Left renal pelvis (tissue), 4 donors: ENCODE measurements at places on chromosomes 6 and 20.

GRCh38 chr6:81194374-81194773, 558.1 kb downstream of the TENT5A start:
- no peak for DNase-seq

DNA sequence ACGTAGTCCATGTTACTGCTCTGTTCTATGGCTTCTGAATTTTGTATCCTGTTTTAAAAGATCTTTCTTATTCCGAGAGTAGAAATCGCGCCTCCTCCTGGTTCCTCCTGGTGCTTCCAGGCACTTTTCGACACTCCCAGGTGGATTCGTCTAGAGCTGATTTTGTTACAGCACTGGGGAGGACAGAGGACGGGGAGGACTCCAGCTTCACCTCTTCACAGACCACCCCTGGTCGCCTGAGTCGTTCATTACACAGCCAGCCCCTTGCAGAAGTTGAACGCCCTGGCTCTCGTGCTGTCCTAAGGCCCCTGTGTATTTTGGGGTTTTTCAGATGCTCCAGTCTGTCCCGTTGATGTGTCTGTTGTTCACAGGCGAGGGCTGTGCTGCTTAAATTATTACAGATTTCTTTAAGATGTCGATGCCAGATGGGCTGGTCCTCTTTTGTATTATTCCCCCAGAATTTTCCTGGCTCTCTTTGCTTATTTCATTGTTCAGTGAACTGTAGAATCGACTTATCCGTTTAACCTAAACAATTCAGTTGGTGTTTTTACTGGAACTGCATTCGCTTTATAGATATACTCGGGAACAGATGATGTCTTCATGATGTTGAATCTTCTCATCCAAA, 30.5 kb downstream of the COL20A1 start:
- DNase-seq, result no peak

- DNase-seq, result no peak
Measured at GRCh38 chr20:57867181-57867803, 157.5 kb upstream of the PMEPA1 start.

- no peak for DNase-seq
Measured at GRCh38 chr6:132354517-132355167, 46.6 kb downstream of the MOXD1 start.

DNA sequence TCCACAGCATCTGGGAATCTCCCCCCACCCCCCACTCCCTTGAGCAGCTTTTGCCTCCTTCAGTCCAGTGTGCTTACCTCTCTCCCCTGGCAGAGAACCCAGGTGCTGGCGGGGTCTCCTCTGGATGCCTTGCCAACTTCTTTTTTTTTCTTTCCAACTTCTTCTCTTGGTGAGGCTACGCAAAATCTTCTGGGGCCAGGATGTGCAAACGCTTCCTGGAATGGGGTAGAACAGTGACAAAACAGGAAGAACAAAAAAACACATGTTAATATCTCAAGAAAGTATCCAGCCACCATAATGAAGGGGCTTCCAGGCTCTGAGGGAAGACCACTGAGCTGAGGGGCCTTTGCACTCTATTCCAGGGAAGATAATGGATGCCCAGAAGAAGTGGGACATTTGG, 53.9 kb upstream of the DDR1 start:
- no peak for DNase-seq

- DNase-seq, result no peak
Measured at GRCh38 chr6:162055365-162055764, 672.2 kb downstream of the PRKN start.

GRCh38 chr6:167470101-167470835, 145.4 kb downstream of the TTLL2 start:
- DNase-seq, result no peak

DNA sequence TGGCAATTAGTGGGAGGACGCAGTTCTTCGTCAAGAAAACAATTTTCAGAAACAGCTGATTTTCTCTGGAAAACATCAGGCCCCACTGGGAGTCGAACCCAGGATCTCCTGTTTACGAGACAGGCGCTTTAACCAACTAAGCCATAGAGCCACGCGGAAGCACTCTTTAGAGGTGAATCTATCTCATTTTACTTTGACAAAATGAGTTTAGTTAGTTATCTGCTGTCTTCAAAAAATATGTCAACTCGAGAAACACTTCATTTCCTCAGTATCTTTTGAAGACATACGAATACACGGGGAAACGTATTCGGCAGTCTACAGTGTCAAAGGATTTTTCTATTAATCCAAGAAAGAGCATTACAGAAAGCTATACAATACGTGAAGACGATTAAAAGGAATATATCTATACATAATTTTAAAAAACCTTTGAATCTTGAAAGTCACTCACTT, 26.7 kb downstream of the GPX6 start:
- DNase-seq, result no peak

GRCh38 chr6:146153040-146153758, 124.3 kb downstream of the GRM1 start:
- no peak for DNase-seq

DNA sequence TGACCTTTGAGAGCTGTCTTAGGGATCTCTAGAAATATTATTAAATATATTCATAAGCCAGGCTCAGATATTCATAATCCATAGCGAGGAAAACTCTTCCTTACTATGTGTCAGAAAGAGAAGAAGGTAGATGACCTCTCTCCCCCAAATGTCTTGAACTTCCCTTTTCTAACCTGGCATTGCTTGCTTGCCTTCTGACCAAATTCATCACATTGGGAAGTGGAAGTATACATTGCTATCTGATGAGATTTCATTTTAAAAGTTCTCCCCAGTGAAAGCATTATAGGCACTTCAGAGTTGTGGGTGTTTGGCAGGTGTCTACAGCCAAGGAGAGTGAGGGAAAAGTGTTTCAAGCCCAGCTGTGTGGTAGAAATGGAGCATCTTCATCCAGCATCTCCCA, 197.3 kb downstream of the ZFAND3 start:
- no peak for DNase-seq

- no peak for DNase-seq
Measured at GRCh38 chr6:28648035-28648877, 122.6 kb downstream of the GPX5 start.

- DNase-seq, result no peak
Measured at GRCh38 chr6:156613996-156614395, 163.2 kb upstream of the ARID1B start.

GRCh38 chr6:69761853-69762252, 35.0 kb downstream of the LMBRD1 start:
- no peak for DNase-seq

GRCh38 chr20:37714978-37715672, 21.3 kb downstream of the CTNNBL1 start:
- no peak for DNase-seq

GRCh38 chr6:125220712-125221111, 67.1 kb downstream of the TPD52L1 start:
- DNase-seq, result no peak

DNA sequence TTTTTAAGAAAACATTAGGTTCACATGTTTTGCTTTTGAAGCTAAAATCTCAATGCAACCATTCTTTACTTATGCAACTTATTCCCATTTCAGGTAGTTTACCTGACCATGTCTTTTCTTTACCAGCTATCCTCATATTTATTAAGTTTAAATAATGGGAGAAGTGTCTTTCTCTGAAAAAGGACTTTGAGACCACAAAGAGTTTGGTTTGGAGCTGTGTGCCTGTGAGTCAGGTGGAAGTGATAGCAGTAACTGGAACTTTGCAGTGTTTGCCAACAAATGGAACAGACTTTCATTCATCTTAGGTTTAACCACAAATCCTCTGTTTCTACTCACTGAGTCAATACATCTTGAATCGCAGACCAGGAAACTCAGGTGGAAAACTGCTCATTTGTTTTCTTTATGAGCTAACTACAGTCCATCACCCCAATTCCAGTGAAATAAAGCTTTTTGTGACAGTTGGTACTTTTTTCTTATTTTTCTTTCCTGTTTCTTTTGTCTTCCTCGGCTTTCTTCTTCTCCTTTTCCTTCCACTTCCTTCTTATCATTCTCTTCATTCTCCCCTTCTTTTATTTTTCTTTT, 148.3 kb upstream of the RIN2 start:
- DNase-seq, result no peak

GRCh38 chr20:34549291-34549928, 9.1 kb upstream of the MAP1LC3A start:
- no peak for DNase-seq

DNA sequence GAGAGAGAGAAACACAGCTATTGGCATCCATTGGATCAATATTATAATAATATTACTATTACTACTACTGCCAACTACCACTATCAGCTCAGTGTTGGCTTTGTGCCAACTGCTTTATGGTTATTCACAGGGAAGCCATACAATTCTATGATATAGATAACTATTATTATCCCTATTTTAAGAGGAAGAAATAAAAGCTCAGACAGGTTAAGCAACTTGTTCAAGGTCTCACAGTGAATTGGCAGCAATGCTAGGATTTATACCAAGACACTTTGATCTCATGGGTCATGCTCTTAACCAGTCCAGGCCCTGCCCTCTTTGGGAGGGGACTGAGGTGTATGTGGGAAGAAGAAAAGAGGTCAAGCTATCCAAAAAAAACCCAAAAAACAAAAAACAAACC, 82.0 kb upstream of the TRAF3IP2 start:
- DNase-seq, result no peak

DNA sequence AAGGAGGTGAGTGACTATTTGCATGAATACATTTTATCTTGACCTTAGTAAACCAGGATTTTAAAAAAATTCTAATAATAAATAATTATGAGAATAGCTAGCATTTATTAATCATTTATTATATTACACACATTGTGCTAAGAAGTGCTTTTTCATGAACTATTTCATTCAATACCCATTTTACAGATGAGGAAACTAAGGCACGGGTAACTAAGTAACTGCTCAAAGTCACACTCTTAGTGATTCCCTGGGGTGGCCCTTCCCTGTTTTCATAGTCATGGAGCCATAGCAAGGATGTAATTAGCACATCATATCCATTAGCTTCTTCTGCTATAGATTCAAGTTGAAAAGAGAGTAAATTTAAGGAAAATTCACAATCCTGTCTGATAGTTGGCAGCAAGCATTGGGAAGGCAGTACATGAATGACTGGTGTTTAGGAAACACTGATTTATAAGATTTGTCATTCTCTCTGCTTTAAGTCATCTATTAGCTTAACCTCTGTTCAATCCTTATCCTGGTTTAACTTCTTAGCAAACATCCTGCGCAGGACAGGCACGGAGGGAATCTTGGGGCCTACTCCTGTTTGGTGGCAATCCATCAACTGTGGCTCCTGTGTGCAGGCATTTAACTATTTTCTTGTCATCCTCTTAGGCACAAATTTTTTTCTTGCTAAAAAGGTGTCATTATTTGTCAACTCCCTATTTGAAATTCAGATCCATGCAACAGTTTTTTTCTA, 68.3 kb downstream of the RIN2 start:
- no peak for DNase-seq

DNA sequence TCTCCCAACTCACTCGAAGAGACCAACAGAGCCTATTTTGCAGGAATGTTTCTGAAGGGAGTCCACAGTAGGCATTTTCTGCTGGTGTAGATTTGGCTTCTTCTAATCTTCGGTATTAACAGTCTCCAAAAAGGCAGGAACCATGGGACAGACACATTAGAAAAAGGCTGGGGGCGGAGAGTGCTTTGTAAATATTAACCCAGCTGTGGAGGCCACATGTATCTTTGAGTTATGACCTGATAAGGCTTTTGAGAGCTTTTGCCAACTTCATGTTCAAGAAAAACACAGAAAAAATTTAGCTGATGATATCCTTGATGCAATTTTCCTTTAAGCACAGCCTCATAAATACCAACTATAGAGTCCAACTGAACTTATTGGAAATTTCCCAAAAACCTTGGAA, 119.4 kb upstream of the TSHZ2 start:
- DNase-seq, result no peak

DNA sequence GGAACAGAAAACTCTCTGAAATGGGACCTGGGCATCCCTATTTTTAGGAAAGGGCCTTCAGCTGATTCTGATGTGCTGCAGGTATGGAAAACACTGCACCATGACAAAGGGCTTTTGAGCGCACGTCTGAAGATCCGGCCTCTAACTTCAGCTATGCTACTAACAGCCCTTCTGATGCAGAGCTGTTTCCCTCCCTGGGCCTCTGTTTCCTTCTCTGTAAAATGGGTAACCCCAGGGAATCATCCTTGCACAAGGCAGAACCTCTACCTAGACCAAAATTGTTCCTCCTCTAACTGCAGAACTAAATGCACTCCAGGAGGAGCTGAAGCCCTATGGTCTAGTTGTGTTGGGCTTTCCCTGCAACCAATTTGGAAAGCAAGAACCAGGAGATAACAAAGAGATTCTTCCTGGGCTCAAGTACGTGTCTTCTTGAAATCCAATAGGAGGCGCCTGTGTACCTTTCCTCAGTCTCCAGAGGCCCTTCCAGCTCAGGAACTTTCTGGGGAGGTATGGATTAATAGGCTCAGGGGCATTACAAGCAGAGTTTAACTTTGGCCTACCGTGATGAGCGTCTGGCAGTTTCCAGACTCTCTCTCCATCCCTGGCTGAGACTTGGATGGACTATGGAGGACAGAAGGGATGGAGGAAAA, 5.9 kb downstream of the GPX5 start:
- DNase-seq, result no peak

DNA sequence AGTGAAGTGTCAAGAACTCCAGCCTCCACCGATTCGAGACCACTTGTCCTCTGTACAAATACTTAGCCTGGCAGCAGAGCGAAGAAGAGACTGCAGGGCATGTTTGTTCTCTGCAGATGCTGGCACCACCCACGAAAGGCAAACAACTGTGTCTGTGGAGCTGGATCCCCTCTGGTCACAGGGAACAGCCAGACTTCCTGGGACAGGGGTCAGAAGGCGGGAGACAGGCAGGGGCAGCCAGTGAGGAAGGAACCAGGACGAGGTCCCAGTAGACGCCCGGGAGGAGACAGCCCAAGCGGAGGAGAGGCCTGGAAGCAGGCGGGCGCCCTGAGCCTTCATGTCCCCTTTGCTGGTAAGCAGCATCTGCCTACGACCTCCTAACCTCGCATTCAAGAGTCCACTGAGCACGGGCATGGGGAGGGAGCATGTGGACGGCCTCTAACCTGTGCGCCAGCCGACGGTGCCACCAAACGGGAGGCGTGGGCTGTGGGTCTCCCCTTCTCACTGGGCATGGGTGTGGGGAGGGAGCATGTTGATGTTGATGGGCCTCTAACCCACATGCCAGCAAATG, 265.5 kb downstream of the DLL1 start:
- no peak for DNase-seq

DNA sequence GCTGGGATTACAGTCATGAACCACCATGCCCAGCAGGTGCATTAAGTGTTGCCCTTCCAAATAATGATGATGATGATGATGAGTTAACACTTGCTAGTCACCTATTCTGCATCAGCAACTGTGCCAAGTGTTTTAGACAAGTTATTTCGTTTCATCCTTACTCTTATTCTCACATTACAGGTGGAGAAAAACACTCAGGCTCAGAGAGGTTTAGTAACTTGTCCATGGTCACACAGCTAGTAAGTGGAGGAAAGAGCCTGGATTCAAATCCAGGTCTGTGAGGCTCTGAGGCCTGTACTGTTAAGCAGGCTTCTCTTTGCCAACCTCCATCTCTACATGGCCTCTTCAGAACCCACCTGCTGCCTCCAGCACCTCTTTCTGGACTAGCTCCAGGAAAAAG, 70.8 kb downstream of the MDGA1 start:
- DNase-seq, result no peak
